Lower leg skin (tissue), 4 donors: ENCODE measurements at places on chromosomes 12 and 14.

DNA sequence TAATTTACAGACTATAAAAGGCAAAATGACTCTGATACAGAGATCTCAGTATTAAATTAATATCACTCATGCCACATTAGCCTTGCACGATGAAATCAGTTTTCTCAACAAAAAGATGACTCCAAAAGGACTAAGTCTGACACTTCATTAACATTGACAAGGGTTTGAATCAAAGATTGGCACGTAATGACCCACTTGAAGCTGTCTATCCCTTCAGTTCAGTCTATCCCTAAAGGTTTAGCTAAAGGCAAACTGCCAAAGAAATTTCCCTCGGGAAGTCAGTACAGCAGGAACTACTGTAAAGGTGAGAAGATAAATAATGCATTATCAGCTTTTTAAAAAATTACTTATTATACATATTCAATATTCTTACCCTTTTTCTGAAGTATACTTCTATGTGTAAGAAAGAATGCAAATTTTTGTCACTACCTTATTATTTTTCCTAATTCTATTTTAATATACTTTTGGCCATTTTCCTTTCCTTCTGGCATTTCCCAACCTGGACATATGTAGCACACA is 127.1 kb downstream of the NELL2 start:
- no peak for DNase-seq

GRCh38 chr12:111868676-111869588 is 26.9 kb downstream of the MAPKAPK5 start:
- DNase-seq = no peak

DNA sequence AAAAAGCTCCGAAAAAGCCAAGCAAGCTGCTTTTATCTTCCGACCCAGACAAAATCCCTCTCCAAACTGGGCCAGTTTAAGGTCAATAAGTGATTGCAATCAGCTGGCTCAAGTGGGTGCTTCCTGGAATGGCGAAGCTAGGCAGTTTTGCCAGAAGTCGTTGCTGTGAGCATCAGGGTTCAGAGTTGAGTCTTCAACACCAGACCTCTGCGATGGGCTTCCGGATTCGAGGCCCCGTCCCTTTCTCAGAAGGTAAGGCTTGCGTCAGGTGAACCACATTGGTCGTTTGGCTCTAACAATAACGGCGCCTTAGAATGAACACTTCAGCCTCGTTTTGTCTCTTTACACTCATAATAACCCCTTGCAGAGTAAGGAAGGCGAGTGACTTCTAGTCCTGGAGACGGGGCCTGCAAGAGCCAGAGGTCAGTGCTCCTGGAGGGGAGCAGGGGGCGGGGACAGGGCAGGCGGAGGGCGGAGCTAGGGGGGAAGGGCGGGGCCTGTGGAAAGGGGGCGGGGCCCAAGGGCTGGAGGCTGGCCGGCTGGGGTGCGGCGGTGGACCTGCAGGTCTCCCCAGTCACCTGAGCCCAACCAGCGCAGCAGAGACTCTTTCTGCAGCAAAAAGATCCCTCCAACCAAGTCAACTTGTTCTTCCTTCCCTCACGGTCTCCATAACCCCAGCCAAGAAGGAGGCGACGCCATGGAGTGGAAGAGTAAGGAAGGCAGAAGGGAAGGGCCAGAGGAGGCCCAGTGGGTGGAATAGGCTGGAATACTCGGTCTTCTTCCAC is 34.0 kb upstream of the NFYB start:
- no peak for DNase-seq

- no peak for DNase-seq
Observed at GRCh38 chr12:101567918-101568317, 26.9 kb upstream of the MYBPC1 start.
